ENCODE measurements at places on chromosomes 7 and 10.

DNA sequence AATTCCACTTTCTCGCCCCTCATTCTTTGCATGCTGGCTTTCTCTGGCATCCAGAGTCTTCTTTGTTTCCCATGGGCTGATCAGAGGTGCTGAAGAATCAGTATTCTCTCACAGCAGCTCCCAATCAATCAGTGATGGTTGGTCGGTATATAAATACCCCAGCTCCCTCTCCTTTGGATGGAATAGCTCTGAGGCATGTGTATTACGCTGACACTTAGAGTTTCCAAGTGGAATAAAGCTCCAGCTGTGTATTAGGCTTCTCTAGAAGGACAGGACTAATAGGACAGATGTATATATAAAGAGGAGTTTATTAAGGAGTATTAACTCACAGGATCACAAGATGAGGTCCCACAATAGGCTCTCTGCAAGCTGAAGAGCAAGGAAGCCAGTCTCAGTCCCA, 218.3 kb upstream of the GRB10 start:
- no peak for DNase-seq

- DNase-seq = no peak
Measured at GRCh38 chr10:22792161-22792560, 77.8 kb upstream of the PIP4K2A start.

GRCh38 chr7:70591643-70592042, 540.3 kb upstream of the GALNT17 start:
- peak; percentile 66 for DNase-seq

- no peak for DNase-seq
Measured at GRCh38 chr7:27765841-27766240, 25.9 kb downstream of the TAX1BP1 start.

DNA sequence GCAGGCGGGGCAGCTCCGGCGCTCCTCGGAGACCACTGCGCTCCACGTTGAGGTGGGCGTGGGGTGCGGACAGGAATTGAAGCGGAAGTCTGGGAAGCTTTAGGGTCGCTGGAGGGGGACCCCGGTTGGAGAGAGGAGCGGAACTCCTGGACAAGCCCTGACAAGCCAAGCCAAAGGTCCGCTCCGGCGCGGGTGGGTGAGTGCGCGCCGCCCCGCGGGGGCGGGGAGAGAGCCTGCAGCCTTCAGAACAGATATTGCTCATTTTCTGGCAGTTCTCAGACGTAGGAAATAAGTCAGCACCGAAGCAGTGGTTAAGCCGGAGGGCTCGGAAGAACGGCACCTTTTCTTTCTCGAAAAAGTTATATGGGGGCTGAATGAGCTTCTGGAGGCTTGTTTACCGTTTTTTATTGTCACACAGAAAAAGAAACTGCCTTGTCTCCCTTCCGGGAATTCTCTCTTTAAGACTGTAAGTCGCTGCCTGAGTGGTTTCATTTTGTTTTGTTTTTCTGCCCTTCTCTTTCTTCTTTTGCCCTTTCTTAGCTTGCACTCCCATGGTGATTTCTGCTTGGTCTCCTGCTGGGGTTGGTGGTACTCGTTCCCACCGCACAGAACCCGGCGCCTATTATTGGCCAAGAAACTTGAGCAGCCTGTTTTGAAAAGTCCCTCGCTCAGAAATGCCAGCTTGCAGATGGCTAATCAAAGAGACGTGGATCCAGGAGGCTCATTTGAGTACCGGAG, 732 bp downstream of the FAS start:
- DNase-seq = peak; percentile 41

- no peak for DNase-seq
Measured at GRCh38 chr7:27053153-27053552, 42.6 kb downstream of the HOXA1 start.

DNA sequence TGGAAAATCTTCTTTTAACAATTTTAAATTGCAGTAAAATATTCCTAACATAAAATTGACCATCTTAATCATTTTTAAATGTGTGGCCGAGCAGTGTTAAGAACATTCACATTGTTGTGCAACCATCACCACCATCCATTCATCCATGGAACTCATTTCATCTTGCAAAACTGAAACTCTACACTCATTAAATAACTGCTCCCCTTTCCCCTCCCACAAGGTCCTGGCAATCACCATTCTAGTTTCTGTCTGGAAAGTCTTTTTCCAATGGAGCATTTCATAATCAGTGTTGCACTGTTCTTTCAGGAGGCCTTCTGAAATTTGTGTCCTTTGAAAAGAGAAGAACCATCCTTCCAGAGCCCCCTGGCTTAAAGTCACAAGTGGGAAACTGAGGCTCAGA, 233.1 kb downstream of the PLXNA4 start:
- no peak for DNase-seq

DNA sequence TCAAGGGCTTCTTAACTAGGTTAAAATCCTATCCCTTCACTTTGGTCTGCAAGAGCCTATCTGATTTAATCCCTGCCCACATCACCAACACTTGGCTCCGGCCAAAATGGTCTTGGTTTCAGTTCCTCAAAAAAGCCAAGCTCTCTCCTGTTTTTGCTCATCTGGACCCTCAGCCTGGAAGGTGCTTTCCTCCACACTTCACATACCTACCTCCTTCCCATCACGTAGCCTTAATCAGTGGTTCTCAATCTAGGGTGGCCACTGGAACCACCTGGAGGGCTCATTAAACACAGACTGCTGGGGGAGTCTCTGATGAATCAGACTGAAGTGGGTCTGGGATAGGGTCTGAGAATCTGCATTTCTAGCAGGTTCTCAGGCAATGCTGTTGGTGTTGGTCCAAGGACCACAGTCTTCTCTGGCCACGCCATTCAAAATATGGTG, 227.0 kb upstream of the AOAH start:
- no peak for DNase-seq

GRCh38 chr10:5553400-5554170, 28.8 kb downstream of the CALML3 start:
- DNase-seq = no peak

GRCh38 chr10:95815701-95816240, 59.8 kb downstream of the ENTPD1 start:
- no peak for DNase-seq

GRCh38 chr10:121710971-121711370, 112.7 kb upstream of the FGFR2 start:
- no peak for DNase-seq

DNA sequence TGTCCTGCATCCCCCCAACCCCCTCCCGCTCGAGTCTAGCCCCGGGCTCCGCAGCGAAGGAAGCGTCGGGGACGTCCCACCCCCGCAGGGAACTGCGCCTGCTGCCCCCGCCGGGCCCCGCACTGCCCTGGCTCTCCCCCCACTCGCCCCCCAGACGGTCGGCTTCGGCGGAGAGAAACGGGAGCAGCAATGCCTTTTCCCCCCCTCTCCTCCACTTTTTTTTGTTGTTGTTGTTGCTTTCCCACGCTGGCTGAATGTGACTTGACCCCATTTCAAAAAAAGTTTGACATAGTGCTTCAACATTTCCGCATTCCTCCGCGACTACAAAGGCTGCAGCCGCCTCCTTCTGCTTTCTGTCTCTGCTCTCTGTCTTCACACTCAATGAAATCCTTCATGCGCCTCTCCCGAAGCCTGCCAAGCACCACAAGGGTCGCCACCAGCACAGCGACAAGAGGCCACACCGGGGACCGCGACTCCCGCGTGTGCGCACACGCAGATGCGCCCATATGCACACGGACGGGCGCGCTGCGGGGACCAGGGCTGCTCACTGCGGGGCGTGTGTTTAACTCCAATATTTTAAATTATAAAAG, 1.0 kb downstream of the CDK6 start:
- peak; percentile 56 for DNase-seq

DNA sequence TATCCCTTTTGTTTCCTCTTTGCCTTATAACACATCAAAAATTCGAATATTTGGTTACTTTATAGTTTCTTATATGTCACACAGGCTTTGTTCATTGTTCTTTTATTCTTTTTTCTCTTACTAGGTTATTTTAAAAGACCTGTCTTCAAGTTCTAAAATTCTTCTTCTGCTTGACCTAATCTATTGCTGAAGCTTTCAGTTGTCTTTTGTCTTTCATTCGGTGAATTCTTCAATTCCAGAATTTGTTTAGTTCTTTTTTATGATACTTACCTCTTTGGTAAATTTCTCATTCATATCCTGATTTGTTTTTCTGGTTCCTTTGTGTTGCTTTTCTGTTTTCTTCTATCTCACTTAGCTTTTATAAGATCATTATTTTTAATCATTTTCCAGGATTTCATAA, 188.4 kb downstream of the ZEB1 start:
- no peak for DNase-seq

GRCh38 chr10:60384708-60385398, 4.8 kb downstream of the ANK3 start:
- no peak for DNase-seq

GRCh38 chr7:77971726-77972125, 173.2 kb downstream of the PHTF2 start:
- no peak for DNase-seq

DNA sequence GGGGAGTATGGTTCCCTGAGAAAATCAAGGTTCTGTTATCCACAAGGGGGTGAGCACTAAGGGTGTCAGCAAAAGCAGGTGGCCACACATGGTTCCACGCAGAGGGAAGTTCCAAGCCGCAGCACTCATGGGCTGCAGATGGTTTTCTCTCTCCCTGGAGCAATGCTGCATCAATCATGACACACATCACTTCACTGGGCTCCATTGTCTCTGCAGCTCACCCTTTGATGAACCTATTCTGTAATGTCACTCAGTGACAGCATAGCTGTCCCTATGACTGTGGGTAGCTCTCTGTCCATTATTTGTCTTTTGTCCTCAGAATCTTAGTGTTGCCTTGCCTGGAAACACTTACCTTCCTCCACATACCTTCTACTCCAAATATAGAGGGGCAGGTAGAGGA, 34.8 kb downstream of the LRRC18 start:
- DNase-seq = no peak

- DNase-seq = no peak
Measured at GRCh38 chr7:151817981-151818673, 58.8 kb downstream of the PRKAG2 start.

DNA sequence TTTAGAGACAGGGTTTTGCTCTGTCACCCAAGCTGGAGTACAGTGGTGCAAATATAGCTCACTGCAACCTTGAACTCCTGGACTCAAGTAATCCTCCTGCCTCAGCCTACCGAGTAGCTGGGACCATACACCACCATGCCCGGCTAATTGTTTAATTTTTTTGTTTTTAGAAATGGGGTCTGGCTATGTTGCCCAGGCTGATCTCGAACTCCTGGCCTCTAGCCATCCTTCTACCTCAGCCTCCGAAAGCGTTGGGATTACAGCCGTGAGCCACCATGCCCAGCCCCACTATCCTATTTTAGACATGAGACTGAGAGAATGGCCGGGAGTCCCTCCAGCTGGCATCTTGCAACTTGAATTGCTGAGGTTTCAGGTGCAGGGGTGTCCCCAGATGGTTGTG, 39.4 kb downstream of the KCTD7 start:
- DNase-seq = no peak

DNA sequence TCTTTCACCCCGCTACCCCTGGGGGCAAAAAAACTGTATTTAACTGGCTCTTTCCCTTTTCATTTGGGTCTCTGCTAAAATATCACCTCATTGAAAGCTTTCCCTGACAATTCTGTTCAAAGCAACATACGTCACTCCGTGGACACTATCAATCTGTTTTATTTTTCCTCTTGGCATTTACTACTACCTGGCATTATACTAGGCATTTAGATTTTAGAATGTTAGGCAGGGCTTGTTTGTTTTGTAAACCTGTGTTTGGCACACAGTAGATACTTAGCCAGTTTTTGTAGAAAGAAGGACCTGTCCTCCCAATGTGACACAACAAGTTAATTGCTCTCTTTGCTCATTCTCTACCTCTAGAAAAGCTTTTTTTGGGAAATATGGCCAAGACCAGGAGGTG, 26.5 kb upstream of the PDK4 start:
- no peak for DNase-seq

GRCh38 chr10:1203216-1203615, 147.0 kb downstream of the WDR37 start:
- no peak for DNase-seq

GRCh38 chr10:63064706-63065105, 68.4 kb upstream of the NRBF2 start:
- no peak for DNase-seq

- no peak for DNase-seq
Measured at GRCh38 chr7:99005776-99006175, 127.4 kb downstream of the TRRAP start.

GRCh38 chr10:95513941-95514392, 47.2 kb downstream of the SORBS1 start:
- DNase-seq = no peak

- no peak for DNase-seq
Measured at GRCh38 chr10:58515291-58515941, 2.7 kb downstream of the BICC1 start.

DNA sequence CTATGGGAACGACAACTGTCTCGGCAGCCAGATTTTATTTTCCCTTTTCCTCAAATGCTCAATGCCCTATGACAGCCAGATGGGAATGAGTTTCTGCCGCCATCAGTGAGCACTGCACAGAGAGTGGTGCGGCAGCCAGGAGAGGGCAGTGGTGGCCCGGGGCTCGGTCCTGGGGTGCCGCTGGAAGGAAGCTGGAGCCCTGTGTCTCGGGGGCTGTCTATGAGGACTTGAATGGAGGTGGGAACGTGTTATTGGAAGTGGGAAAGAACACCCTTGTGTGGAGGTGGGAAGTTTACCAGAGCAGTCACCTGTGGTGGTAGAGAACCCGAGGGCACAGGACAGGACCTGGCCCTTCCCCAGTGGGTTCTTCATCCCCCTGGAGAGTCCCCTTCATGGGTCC, 35.8 kb downstream of the JAKMIP3 start:
- DNase-seq = no peak

GRCh38 chr10:106826716-106827115, 337.8 kb downstream of the SORCS1 start:
- DNase-seq = no peak

DNA sequence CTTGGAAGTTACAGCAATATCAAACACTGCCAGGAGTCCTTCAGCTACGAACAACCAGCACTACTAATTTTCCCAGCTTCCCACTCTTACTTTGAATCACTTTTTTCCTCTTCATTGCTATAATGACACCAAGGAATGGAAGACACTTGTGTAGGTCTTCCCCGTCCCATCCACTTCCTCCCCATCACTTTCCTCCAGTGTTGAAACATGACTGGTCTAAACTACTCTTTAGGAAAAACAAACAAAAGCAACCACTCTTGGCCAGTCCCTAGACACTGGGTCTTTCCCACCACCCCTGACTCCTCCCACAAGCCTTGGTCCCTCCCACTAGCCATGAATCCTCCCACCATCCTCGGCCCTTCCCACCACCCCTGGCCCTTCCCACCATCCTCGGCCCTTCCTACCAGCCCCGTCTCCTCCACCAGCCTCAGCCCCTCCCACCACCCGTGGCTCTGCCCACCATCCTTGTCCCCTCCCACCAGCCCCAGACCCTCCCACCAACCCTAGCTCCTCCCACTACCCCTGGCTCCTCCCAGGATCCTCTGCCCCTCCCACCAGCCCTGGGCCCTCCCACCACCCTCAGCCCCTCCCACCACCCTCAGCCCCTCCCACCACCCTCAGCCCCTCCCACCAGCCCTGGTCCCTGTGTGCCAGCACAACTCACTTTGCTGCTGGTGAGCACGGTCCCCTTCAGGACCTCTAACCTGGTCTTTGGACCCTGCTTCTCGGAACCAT, 68.5 kb downstream of the CXCL12 start:
- DNase-seq = no peak

- no peak for DNase-seq
Measured at GRCh38 chr10:56139405-56139804, 221.7 kb downstream of the ZWINT start.
